ENCODE measurements at places on chromosomes 5 and 9.
A peak's percentile ranks its signal among the peaks of the same experiment; 100 is the strongest.

DNA sequence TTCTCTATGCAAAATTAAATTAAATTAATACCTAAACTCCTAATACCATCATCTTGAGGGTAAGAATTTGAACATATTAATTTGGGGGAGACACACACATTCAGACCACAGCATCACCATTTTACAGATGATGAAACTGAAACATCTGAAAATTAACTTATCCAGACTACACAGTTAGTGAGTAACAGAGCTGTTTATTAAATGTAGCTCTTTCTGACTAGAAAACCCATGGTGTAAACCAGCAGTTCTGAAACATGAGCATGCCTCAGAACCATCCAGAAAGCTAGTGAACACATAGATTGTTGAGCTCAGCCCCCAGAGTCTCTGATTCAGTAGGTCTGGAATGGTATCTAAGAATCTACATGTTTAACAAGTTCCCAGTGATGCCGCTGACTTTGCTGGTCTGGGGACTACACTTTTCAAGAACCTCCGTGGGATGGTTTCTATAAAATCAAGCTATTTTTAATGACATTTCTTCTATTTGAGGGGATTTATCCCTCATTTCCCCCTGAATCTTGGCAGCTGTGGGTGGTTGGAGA, 113.5 kb downstream of the RORB start:
- DNase-seq = no peak

- DNase-seq = no peak
Observed at GRCh38 chr5:5317976-5318375, 104.5 kb upstream of the ICE1 start.

GRCh38 chr9:113932906-113933584, 56.9 kb downstream of the ZNF618 start:
- no peak for DNase-seq

DNA sequence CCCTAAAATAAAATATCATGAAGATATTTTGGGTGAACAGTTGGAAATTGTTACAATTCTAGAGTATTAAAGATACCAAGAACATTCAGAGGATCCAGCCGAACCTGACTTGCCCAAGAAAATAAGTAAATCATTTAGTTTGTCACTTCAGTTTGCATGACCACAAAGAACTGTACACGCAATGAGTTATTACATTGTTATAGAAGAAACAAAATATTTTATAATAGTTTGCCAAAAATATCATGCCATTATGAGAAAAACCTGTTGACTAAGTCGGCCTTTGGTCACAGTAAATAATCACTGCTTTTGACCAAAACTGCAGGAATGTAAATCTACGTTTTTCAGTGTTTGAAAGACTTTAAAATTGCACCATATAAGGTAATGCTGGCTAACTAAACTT, 27.9 kb downstream of the TRIO start:
- DNase-seq = no peak

GRCh38 chr5:82620957-82621600, 342.9 kb upstream of the RPS23 start:
- no peak for DNase-seq

- DNase-seq = peak; percentile 80
Observed at GRCh38 chr9:109903515-109904138, 123.6 kb downstream of the PALM2AKAP2 start.

- no peak for DNase-seq
Observed at GRCh38 chr5:69138766-69139165, 28.2 kb upstream of the CCNB1 start.

DNA sequence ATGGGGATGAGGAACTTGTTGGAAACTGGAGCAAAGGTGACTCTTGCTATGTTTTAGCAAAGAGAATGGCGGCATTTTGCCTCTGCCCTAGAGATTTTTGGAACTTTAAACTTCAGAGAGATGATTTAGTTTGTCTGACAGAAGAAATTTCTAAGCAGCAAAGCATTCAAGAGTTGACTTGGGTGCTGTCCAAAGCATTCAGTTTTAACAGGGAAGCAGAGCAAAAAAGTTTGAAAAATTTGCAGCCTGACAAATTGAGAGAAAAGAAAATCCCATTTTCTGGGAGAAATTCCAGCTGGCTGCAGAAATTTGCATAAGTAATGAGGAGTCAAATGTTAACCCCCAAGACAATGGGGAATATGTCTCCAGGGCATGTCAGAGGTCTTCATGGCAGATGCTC, 682.3 kb upstream of the ST8SIA4 start:
- DNase-seq = no peak

DNA sequence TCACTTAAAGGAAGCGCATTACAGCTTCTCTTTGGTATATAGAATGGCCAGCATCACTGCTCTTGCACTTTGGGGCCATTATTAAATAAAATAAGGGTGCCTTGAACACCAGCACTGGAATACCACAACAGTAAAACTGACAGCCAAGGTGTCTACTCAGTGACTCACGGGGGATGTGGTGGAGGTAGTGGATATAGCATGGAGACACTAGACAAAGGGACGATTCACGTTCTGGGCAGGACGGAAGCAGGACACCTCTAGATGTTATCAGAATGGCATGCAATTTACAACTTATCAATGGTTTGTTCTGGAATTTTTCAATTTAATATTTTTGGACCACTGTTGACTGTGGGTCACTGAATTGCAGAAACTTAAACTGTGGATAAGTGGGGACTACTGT, 32.9 kb upstream of the PDE8B start:
- DNase-seq = no peak

GRCh38 chr5:62477801-62478200, 65.2 kb downstream of the IPO11 start:
- DNase-seq = no peak

DNA sequence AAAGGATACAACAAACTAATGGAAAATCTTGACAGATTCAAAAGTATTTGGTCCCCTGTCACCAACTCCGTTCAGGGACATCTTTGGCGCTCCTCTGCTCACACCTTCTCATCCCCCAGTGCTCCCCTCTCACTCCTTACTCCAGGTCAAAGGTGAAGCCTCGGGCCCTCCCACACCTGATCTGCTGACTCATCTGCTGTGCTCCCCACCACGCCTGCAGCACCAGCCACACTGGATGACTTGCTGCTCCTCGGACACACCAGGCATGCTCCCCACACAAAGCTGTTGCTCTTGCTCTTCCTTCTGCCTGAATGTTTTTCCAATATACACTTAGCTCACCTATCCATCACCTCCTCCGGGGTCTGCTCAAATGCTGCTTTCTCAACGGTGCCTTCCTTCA, 123.4 kb downstream of the ESM1 start:
- no peak for DNase-seq

DNA sequence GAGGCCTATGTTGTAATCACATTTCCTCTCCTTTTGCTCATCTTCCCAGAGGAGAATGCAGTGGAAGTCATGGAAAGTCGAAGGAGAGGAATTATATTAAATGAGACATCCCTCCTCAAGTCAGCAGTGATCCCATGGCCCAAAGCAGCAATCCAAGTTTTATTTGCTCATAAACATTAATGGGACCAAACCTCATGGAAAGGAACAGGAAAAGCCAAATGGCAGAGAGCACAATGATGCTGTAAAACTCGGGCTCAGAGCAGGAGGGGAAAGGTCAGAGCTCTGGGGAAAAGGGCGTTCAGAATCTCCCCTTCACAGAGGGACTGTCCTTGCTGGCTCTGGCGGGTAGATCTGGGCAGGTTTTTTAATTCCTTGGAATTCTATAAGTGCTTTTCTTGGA, 175.8 kb downstream of the C5orf15 start:
- no peak for DNase-seq

DNA sequence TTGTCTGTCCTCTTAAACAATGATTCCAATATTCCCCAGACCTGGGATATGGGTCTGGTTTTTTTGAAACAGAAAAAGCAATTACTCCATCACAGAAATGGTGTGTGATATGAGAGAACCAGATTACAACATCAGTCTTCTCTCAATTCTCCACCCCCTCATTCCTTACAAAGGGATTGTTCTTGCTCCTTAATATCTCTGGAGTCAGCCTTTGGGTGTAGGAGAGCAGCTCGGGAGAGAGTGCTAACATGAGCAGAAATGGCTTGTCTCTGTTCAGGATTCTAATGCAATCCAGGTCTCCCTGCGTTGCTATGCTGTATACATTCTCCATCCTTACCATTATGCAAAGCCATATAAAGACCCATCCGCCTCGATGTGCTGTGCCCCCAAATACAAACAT, 32.7 kb downstream of the ZFAND5 start:
- no peak for DNase-seq

- DNase-seq = no peak
Observed at GRCh38 chr5:145800181-145800580, 35.0 kb downstream of the PRELID2 start.

- DNase-seq = no peak
Observed at GRCh38 chr9:27192291-27192960, 83.4 kb downstream of the TEK start.

DNA sequence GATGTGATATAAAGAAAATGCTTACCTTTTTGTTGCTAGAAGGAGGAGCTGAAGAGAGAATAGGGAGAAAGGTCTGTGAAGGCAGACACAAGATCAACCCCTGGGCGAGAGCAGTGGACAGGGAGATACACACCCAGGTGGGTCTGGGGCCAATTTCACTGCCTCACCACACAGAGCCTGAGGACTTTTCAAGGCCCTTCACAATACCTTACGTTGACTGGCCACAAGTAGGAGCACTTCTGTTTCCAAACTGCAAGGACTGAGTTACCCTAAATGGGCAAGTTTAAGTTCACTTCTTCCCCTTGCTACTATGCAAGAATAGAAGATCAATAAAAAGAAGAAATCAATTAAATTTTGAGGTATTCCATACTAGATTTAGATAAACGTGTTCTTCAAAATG, 174.5 kb upstream of the SLC12A2 start:
- DNase-seq = no peak

GRCh38 chr5:79771387-79771786, 81.8 kb downstream of the CMYA5 start:
- no peak for DNase-seq

- no peak for DNase-seq
Observed at GRCh38 chr5:136814619-136815378, 449.5 kb upstream of the TRPC7 start.

DNA sequence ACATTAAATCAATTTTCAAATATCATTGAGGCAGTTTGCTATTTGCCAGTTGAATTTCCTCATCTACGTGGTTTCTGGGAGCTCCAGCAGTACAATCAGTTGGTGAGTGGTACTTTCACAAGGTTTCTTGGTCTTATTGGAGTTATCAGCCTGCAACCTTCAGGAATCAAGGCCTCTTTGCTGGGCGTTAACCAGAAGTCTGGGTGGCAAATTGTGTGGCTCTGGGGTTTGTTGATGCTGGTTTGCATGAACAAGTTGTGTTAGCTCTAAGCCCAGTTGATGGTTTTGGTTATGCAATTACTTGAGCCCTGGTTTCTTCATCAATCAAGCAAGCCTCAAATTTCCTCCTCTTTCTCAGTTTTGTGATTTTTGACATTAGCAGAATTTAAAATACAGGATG, 152.9 kb upstream of the ANKRD55 start:
- DNase-seq = no peak

DNA sequence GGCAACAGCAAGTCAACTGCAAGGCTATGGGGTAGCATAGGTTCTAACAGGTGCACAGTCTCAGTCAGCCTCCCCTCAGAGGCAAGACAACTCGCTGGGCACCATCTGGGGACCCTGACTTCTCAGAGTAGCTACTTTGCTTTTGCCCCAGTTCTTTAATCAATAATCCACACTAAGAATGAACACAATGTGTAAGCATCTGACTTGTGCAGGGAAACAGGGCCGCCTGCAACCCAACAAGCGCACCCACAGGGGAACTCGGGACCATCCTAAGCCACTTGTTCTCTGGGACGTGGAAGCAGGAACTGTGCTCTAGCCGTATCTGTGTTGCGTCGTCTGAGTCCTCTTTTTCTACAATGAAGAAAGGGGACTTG, 1.9 kb downstream of the MOB3B start:
- DNase-seq = no peak

DNA sequence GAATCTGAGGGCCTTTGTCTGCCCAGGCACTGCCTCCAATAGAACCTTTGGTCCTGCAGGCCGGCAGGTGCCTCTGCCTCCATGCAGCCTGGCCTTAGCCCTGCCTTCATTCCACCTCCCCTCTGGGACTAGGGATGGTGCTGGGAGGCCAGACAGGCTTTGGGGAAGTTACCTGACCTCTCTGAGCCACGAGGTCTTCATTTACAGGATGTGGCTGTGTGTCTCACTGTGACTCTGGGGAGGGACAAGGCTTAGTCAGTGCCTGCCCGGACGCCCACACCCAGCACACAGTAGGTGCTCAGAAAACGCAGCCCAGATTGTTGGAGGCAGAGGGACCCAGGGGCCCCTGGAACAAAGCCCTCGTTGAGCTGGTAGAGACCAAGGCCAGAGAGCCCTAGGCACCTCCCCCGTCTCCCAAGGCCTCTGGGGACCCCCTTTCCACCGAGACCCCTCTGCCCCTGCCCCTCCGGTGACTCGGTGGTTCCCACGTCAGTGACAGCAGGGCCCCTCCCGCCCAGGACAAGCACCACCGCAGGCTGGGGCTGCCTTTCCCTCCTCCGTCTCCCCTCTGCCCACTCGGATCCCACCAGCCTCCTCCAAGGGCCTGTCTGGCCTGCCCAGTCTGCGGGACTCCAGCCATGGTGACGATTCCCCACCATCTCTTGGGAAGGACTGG, 46.9 kb upstream of the EGFL7 start:
- DNase-seq = no peak

DNA sequence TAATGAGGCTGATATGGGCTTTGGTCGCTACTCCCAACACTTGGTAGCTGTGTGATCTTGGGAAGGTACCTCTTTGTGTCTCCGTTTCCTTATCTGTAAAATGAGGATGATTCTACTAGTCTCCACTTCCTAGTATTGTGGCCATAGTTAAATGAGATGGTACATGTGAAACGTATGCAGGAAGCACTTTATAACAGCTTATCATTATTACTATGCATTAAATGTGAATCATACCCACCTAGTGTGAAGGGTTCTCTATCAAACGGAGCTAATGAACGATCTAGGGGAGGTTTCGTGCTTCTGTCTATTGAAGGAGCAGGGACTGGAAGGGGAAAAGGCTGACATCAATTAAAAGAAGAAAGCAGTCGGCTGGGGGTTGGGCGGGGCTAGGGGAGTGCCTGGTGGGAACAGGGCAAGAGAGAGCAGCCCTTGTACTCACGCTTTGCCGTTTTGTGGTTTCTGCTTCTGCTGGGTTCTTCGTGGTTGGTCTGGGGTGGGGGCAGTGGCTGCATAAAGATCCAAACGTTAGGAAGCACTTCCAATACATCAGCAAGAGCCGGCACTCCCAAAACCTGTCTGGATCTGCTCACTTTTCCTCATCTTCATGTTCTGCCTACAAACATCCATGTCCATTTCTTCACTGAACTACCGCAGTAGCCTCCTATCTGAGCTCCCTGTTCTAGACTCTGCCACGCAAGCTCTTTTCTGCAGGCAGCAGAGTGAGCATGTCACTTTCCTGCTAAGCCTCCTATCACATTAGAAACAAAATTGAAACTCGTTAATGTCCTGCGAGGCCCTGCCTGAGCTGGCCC, 30.8 kb downstream of the LCP2 start:
- no peak for DNase-seq

All from T47D (cell line).